Mononuclear cell (primary cell): ENCODE measurements at places on chromosomes 7 and 10. TPM values are rescaled to one million over a fixed set of nuclear protein-coding genes. Genes with fewer than 3 reads are reported as not detected.

Gene DIP2C
- total RNA-seq: 1.7 TPM

Gene GIMAP6
- 26.2 TPM for total RNA-seq

Gene ACSM6
- total RNA-seq: not detected

Gene MBL2
- total RNA-seq: not detected

Gene SPACDR
- 0.73 TPM for total RNA-seq

Gene CLDN4
- total RNA-seq: 0.10 TPM

Gene ABCC2
- total RNA-seq: 2.2 TPM

Gene GPR37
- total RNA-seq: 0.10 TPM

Gene CARD11
- 39.1 TPM for total RNA-seq

Gene CLRN3
- not detected for total RNA-seq

Gene LRMDA
- total RNA-seq: 7.6 TPM

Gene SLC39A12
- total RNA-seq: not detected

Gene BAMBI
- 1.9 TPM for total RNA-seq

Gene C10orf88
- total RNA-seq: 2.1 TPM

Gene UCN3
- not detected for total RNA-seq

Gene ZNF467
- 6.8 TPM for total RNA-seq

Gene HSPA12A
- under 0.01 TPM for total RNA-seq

Gene FAM237B
- total RNA-seq: not detected

Gene PRLHR
- under 0.01 TPM for total RNA-seq

Gene PRR15
- not detected for total RNA-seq

Gene LIPJ
- not detected for total RNA-seq

Gene ARHGAP22
- total RNA-seq: 1.2 TPM

Gene OPN4
- not detected for total RNA-seq

Gene CYP2C8
- total RNA-seq: 0.10 TPM

Gene HTRA1
- total RNA-seq: 2.2 TPM

Gene SLC13A4
- not detected for total RNA-seq

Gene SFTPA2
- not detected for total RNA-seq

Gene ELFN1
- under 0.01 TPM for total RNA-seq

Gene CCL24
- total RNA-seq: not detected

Gene DGKB
- total RNA-seq: not detected

Gene SRRM3
- not detected for total RNA-seq

Gene FAS
- 53.3 TPM for total RNA-seq

Gene SEC24C
- 25.3 TPM for total RNA-seq

Gene NUTM2D
- 2.3 TPM for total RNA-seq

Gene GHRHR
- total RNA-seq: not detected

Gene XRCC2
- 0.42 TPM for total RNA-seq

Gene NANOS1
- under 0.01 TPM for total RNA-seq

Gene RADIL
- not detected for total RNA-seq

Gene ANXA11
- total RNA-seq: 61.6 TPM

Gene PALD1
- total RNA-seq: 0.52 TPM

Gene LLCFC1
- total RNA-seq: not detected

Gene WNT8B
- not detected for total RNA-seq

Gene PANK1
- 0.52 TPM for total RNA-seq

Gene SLC37A3
- 33.2 TPM for total RNA-seq

Gene PAX2
- not detected for total RNA-seq

Gene TMEM229A
- total RNA-seq: not detected
